ENCODE measurements at places on chromosomes 7 and 10. TPM values are rescaled to one million over a fixed set of nuclear protein-coding genes. Genes with fewer than 3 reads are reported as not detected.

- H3K4me1 ChIP-seq, result no peaks in the 10 kb centered on the region
- DNase-seq, result no peak
- no peak overlapping the region for H3K27ac ChIP-seq
- no peak overlapping the region for H3K4me3 ChIP-seq
Measured at GRCh38 chr7:10472115-10472514, 501.6 kb upstream of the PHF14 start.

- DNase-seq, result no peak
- no peak overlapping the region for H3K4me3 ChIP-seq
- peaks cover 17% of the 10 kb centered on the region for H3K4me1 ChIP-seq
- H3K27ac ChIP-seq, result no peak overlapping the region
Measured at GRCh38 chr7:139104091-139104450, 5.4 kb downstream of the ZC3HAV1 start.

- no peak for DNase-seq
- H3K36me3 ChIP-seq, result no peaks in the 10 kb centered on the region
- H3K27me3 ChIP-seq, result no peaks in the 10 kb centered on the region
- H3K27ac ChIP-seq, result no peak overlapping the region
- H3K4me3 ChIP-seq, result no peak overlapping the region
Measured at GRCh38 chr7:16786257-16786656, 18.5 kb downstream of the AGR2 start.

- H3K27me3 ChIP-seq, result no peaks in the 10 kb centered on the region
- H3K4me1 ChIP-seq, result peaks cover 4% of the 10 kb centered on the region
- no peak overlapping the region for H3K27ac ChIP-seq
- H3K4me3 ChIP-seq, result no peak overlapping the region
- DNase-seq, result no peak
Measured at GRCh38 chr10:118767297-118768040, 12.7 kb upstream of the CACUL1 start.

- no peak overlapping the region for H3K27ac ChIP-seq
- H3K36me3 ChIP-seq, result no peaks in the 10 kb centered on the region
- DNase-seq, result no peak
- H3K4me3 ChIP-seq, result no peak overlapping the region
Measured at GRCh38 chr7:142733271-142733670, 16.0 kb upstream of the PRSS1 start.

- peak overlapping the region; percentile 89 for H3K27ac ChIP-seq
- no peak for DNase-seq
- H3K36me3 ChIP-seq, result no peaks in the 10 kb centered on the region
- H3K27me3 ChIP-seq, result no peaks in the 10 kb centered on the region
- peak overlapping the region; percentile 51 for H3K4me3 ChIP-seq
Measured at GRCh38 chr10:59907918-59908807, 1.8 kb upstream of the CCDC6 start.

DNA sequence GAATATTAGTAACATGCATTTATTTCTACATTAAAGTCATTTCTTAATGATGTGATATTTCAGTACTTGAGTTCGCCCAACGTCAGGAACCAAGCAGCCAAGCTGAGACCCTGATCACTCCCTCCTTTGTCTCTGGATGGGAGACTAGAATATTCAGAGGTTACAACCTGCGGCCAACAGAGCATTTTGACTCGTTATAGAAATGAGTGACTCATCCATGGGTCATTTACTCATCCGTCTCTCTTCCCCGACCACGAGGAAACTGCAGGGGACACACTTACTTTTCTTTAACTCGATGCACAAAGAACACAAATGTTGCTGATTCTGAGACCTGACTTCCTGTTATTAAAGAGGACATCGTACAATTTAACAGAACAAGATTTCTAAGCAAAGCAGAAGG lies 343.3 kb downstream of the FRMD4A start:
- no peak for DNase-seq
- no peaks in the 10 kb centered on the region for H3K27me3 ChIP-seq
- H3K4me1 ChIP-seq, result peaks cover 27% of the 10 kb centered on the region

Gene SEMA3D
- 8.8 TPM for polyA plus RNA-seq

Gene THAP5
- 31.1 TPM for polyA plus RNA-seq

Gene SDHAF3
- 24.3 TPM for polyA plus RNA-seq

Gene TMEM196
- polyA plus RNA-seq, result 14.7 TPM

Gene DYDC2
- polyA plus RNA-seq, result 9.2 TPM

Gene CLDN3
- 0.67 TPM for polyA plus RNA-seq

Measured in spinal cord (tissue), 10 donors.